Stimulated activated CD4-positive, alpha-beta T cell treated with anti-CD3 and anti-CD28 coated beads, TNF-alpha, amount 100 ng/mL, for 4 hours (primary cell): ENCODE measurements at places on chromosomes 6 and 20.
A peak's percentile ranks its signal among the peaks of the same experiment; 100 is the strongest.

GRCh38 chr20:58179432-58180099 lies 48.9 kb downstream of the ANKRD60 start:
- DNase-seq = peak; percentile 44

DNA sequence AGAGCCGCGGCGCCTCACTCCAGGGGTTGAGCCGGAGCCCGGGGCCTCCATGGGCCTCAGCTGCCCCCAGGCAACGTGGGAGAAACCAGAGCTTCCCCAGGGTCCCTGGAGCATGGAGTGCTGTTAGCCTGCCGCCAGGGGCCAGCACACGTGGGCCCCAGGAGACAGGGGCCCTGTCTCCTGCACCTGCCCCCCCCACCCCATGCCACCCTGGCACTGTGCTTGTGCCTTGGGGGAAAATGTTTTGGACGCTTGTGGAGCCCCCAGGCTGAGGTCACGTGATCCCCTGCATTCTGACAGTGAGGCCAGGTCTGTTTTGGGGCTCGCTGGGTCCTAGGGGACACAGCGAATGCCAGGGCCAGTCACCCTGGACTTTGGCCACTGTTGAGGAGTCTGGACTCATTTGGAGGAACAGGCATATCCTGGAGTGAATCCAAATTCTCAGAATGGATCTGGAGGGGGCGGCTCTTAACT lies 30.2 kb upstream of the MPC1 start:
- no peak for DNase-seq

DNA sequence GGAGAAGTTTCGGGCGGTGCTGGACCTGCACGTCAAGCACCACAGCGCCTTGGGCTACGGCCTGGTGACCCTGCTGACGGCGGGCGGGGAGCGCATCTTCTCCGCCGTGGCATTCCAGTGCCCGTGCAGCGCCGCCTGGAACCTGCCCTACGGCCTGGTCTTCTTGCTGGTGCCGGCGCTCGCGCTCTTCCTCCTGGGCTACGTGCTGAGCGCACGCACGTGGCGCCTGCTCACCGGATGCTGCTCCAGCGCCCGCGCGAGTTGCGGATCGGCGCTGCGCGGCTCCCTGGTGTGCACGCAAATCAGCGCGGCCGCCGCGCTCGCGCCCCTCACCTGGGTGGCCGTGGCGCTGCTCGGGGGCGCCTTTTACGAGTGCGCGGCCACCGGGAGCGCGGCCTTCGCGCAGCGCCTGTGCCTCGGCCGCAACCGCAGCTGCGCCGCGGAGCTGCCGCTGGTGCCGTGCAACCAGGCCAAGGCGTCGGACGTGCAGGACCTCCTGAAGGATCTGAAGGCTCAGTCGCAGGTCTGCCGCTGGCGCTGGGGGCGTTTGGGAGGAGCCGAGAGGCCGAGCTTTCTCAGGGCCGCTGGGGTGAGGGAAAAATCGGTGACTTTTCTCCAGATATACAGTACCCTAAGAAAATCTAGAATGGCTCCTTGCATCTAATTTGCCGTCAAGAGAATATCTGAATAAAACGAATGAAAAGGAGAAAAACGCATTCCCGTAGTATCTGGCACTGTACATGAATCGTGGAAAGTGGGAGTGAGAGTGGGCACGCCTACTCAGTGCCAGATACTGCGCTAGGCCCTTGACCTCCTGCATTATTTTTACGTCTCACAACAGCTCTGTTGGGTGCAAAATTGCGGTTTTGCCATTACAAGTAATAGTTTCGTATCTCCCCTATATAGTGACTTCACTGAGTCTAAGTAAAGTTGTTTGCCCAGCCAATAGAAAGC lies 1.0 kb downstream of the CALHM6 start:
- DNase-seq = peak; percentile 21

DNA sequence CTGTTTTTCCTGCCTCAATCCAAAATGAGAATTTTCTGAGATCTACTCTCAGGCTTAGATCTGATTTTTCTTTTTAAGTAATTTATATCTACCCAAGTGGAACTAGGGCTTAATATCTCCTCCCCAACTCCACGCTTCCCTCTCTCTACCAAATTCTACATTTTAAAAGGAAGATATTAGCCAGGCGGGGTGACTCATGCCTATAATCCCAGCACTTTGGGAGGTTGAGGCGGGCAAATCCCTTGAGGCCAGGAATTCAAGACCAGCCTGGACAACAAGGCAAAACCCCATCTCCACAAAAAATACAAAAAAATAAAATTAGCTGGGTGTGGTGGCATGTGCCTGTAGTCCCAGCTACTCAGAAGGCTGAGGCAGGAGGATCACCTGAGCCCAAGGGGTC lies 61.0 kb downstream of the MTFR2 start:
- DNase-seq = no peak

- DNase-seq = no peak
Measured at GRCh38 chr20:48359692-48360341, 468.0 kb downstream of the PREX1 start.

- no peak for DNase-seq
Measured at GRCh38 chr6:85580878-85581267, 12.8 kb downstream of the SNX14 start.

GRCh38 chr20:46984405-46984804 lies 89.8 kb downstream of the EYA2 start:
- no peak for DNase-seq

- DNase-seq = no peak
Measured at GRCh38 chr6:89644864-89645263, 6.3 kb upstream of the LYRM2 start.

GRCh38 chr20:44218446-44218845 lies 7.9 kb upstream of the OSER1 start:
- no peak for DNase-seq

- DNase-seq = no peak
Measured at GRCh38 chr6:157769776-157770426, 53.1 kb upstream of the SNX9 start.

- DNase-seq = no peak
Measured at GRCh38 chr6:159982731-159983506, 14.0 kb downstream of the IGF2R start.

- no peak for DNase-seq
Measured at GRCh38 chr20:37990571-37991151, 42.6 kb downstream of the TTI1 start.

DNA sequence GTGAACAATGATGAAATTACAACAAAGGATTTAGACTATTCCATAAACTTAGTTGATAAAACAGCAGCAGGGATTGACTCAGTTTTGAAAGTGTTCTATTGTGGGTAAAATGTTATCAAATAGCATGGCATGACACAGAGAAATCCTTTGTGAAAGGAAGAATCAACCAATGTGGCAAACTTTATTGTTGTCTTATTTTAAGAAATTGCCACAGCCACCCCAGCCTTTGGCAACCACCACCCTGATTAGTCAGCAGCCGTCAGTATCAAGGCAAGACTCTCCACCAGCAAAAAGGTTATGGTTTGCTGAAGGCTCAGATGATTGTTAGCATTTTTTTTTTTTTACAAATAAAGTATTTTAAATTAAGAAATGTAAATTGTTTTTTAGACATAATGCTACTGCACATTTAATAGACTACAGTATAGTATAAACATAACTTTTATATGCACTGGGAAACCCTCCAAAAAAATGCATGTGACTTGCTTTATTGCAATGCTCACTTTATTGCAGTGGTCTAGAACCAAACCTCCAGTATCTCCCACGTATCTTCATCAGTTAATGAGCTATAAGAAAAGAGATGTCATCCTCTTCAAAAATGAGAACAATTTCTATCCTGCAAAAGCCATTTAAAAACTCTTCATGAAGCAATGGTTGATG lies 162.7 kb downstream of the SOBP start:
- DNase-seq = no peak

DNA sequence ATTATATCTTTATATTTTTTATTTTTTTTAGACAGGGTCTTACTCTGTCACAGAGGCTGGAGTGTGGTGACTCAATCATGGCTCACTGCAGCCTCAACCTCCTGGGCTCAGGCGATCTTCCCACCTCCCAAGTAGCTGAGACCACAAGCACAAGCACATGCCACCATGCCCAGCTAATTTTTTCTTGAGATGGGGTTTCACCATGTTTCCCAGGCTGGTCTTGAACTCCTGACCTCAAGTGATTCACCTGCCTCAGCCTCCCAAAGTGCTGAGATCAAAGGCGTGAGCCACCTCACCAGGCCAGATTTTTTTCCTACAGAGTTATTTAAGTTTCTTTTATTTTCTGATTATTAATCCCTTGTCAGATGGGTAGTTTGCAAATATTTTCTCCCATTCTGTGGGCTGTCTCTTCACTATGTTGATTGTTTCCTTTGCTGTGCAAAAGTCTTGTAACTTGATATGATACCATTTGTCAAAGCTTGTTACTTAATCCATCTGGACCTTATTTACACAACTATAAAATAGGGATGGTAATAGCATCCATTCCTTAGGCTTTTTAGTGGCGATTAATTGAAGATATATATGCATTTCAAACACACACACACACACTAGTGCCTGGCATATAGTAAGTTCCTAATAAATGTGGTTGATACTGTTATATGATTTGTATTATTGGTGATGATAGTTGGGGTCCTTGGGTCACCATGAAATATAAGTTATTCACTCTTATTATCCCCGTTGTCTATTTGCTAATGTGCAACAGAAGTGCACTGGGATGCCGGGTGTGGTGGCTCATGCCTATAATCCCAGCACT lies 187.1 kb downstream of the BCAS1 start:
- DNase-seq = no peak

DNA sequence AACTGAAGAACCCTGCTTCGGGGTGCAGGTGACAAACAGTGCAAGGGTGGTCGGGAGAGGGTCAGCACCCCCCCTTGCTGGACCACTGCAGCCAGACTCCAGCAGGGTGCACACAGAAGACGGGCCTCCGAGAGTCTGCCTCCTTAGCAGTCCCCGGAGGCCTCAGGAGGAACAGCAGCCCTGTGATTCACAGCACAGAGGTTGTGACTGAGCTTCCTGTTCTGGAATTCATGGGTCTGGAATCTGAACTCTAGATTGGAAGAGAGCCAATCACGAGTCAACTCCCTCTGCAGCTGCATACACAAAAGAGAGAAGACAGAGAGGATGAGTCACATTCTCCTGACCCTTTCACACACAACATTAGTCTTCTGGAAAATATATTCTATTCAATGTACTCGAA lies 249.0 kb upstream of the OPRM1 start:
- DNase-seq = no peak

GRCh38 chr6:165715428-165715827 lies 52.4 kb upstream of the PDE10A start:
- no peak for DNase-seq

GRCh38 chr6:95228636-95229035 lies 348.7 kb upstream of the MANEA start:
- DNase-seq = no peak

DNA sequence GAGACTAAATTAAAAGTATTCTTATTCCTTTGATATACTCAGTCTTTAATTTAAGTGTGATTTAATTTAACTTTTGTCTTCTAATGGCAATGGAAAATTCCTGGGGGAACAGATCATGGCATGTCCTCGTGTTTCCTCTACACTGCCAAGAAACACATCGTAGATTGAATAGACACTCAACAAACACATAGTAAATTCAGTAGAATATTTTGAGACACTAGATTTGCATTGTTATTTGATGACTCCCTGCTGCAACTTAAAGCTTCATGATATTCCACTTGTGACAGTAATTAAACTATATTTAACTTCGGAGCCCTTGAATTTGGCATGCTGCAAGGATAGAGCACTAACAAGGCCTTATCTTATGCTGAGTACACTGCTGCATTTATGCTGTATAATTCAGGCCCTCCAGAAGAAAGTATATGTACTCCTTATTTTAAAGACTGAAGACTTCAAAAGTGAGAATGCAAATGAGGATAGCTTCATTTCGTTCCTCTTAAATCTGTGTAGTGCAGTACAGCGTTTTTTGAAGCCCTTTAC lies 84.3 kb downstream of the GRM1 start:
- no peak for DNase-seq

GRCh38 chr6:131980791-131981623 lies 29.8 kb upstream of the CCN2 start:
- DNase-seq = no peak

- no peak for DNase-seq
Measured at GRCh38 chr20:52614051-52614863, 357.9 kb upstream of the TSHZ2 start.

DNA sequence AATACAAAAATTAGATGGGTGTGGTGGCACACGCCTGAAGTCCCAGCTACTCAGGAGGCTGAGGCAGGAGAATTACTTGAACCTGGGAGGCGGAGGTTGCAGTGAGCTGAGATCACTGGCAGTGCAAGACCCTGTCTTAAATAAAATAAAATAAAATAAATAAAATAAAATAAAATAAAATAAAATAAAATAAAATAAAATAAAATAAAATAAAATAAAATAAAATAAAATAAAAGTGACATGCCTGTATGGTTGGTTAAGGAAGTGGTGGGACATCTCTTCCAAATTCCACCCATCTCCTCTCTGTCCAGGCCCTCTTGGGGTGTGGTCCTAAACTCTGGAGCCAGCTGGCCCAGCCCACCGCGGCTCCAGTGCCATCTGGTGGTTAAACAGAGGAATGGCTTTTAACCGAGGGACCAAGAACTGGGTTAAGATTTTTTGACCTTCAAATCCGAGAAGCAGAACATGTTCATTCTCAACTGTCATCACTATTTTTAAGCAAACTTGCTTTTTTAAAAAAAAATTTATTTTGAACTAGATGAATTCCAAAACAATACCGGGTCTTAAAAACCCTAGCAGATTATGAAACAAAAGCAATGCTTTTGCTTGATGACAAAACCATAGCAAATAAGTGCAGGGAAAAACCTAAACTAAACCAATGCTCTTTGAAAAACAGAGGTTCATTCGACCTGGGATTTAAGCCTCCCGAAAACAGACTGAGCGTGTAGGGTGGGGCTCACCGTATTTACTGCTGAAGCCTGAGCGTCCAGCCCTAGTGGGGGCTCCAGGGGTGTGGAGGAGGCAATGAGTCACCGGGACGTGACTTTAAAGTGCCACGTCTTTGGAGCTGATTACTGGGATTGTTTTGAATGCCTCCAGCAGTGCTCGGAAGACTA lies 68.8 kb downstream of the CDC5L start:
- no peak for DNase-seq

DNA sequence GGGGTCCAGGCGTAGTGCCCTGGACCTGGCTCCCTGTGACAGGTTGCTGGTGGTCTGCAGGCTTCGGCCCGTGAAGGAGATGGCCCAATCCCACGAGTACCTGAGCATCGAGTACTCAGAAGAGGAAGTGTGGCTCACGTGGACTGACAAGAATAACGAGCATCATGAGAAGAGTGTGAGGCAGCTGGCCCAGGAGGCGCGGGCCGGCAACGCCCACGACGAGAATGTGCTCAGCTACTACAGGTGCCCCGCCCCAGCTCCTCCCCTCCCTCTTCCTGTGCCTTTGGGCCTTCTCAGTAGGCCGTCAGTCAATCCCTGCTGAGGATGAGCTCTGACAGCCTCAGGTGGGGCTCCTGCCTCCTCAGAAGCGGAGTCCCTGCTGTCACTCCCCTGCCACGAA lies 42.6 kb downstream of the UQCC2 start:
- DNase-seq = no peak

- no peak for DNase-seq
Measured at GRCh38 chr6:20718705-20719653, 184.7 kb downstream of the CDKAL1 start.

DNA sequence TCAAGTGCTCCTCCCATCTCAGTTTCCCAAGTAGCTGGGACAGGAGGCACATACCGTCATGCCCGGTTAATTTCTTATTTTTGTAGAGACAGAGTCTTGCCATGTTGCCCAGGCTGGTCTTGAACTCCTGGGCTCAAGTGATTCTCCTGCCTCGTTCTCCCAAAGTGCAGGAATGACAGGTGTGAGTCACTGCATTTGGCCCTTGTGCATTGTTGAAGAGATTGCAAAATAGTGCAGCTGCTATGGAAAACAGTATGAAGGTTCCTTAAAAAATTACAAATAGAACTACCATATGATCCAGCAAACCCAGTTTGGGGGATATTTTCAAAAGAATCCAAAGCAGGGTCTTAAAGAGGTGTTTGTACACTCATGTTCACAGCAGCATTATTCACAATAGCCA lies 69.1 kb downstream of the GJA10 start:
- no peak for DNase-seq
